Progenitor cell of endocrine pancreas (in vitro differentiated cells): ENCODE measurements at places on chromosomes 3 and 15.
A peak's percentile ranks its signal among the peaks of the same experiment; 100 is the strongest.

DNA sequence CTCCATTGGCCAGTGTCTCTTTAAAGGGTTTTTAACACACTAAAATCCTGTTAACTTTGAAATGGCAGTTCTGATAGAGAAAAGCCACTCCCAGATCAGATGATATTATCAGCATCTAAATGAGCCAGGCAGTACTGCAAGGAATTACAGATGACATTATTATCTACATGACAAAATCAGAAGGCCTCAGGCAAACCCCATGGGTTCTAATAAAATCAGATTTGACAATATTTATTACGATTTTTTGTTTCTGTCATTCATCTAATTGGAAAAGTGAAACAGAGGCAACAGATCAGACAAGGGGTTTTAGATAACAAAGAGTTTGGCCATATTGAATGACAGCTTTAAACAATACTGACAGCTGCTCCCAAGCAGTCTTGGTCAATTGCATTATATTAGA, 112.7 kb downstream of the FEZF2 start:
- no peak for DNase-seq

GRCh38 chr3:176961916-176962315, 235.4 kb downstream of the TBL1XR1 start:
- no peak for DNase-seq

- DNase-seq, result no peak
These were observed 50.3 kb downstream of the EXD1 start for GRCh38 chr15:41180206-41180789.

DNA sequence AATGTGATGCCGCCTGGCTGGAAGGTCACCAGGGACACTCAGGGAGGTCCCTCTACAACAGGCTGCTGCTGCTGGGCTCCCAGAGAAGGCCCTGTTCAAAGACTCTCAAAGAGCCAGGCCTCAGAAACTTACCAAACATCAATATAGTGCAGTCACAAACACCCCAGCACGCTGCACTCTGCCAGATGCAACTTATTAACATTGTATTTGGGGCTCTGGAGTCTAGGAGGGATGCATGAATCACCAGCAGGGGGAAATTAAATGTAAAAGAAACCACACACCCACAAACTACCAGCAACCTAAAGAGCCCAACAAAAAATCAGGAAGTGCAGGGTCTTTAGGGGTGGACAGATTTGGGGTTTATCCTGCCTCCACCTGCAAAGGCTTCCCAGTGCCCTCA, 74.6 kb upstream of the SPATA12 start:
- no peak for DNase-seq

DNA sequence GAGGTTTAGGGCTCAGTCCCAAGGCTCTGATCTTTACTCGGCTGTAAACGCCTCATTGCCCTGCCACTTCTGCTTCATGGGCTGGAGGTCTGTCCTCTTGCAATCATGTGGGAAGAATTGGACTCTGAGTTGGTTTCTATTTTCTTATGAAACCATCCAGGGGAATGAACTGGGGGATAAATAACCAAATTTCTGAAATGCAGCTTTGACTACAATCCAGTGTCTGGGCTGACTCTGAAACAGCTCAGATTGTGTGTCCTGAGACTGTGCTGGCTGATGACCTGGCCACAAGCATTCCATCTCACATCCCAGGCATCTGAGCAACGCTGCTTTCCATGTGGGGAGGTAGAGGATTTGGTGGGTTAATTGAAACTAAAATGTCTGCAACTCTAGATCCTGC, 71.0 kb upstream of the GALNT15 start:
- no peak for DNase-seq

- no peak for DNase-seq
These were observed 227.7 kb upstream of the CD96 start for GRCh38 chr3:111314181-111314873.

DNA sequence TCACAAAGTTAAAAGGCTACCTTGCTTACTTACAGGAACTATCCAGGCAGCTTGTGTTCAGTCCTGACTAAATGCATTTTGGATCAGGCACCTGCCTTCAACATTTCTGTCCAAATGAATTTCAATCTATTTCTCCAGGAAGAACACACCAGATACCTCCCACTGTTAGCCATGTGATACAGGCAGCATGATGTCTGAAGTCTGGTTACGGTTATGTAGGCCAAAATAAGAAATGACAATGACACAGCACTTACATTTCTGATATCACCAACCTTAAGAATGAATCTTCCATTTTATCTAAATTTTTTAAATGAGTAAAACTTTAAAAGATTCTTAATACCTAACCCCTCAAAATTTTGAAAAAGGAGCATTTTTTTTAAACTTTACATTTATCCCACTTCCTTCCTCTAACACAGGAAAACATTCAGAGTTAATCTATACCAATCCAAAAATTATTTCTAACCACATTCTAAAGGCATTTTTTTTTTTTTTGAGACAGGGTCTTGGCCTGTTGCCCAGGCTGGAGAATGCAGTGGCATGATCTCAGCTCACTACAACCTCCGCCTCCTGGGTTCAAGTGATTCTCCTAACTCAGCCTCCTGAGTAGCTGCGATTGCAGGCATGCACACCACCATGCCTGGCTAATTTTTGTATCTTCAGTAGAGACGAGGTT, at the start of gene MAP4:
TSS of gene MAP4 (minus strand) at position 116 of the 673 bp plus-strand sequence. CDS start 17,556 bp downstream, outside the sequence.
- DNase-seq, result no peak

GRCh38 chr15:77727635-77728304, 95.1 kb upstream of the LINGO1 start:
- DNase-seq, result no peak

GRCh38 chr3:24829011-24829581, 334.4 kb upstream of the THRB start:
- DNase-seq, result peak; percentile 53

DNA sequence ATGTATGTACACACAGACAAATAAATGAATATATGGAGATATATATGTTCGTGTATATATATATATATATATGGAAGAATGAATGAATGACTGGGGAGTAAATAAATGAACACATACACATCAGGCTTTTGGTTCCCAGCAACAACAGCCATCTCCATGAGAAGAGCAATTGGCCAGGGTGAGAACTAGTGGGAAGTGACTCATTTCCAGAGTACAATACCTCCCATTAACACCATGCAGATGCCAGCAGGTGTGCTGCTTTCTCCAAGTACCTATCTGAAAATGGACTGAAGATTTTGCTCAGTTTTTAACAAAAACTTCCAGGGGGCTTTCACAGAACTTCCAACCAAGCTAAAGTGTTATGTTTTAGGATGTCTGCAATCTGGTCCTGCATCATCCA, 179.8 kb upstream of the SLC2A2 start:
- no peak for DNase-seq

- DNase-seq, result no peak
These were observed 7.8 kb upstream of the C3orf52 start for GRCh38 chr3:112078125-112079083.

GRCh38 chr15:59447367-59447766, 9.4 kb downstream of the FAM81A start:
- no peak for DNase-seq

- DNase-seq, result no peak
These were observed 6.2 kb downstream of the SLC33A1 start for GRCh38 chr3:155847993-155848392.

GRCh38 chr3:95468331-95468730, 1346.1 kb upstream of the EPHA6 start:
- DNase-seq, result no peak

GRCh38 chr3:72490688-72491435, 357.4 kb downstream of the SHQ1 start:
- no peak for DNase-seq

DNA sequence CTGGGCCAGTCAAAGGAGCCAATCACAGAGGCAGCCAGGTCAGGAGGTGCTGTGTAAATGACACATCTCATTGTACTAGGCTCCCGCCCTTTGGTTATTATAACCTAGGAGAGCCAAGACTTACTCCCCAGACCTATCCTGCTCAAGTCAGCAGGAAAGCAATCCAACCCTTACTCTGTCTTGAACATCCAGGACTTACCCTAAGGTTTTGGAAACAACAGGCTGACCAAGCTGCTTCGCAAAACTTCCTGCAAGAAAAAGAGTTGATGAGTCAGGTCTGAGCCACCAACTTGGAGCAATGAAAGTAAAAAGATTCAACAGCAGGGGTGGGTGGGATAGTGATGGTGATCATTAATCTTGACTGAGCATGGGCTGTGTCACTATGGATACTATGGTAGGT, 144.4 kb downstream of the MYLK start:
- DNase-seq, result no peak

DNA sequence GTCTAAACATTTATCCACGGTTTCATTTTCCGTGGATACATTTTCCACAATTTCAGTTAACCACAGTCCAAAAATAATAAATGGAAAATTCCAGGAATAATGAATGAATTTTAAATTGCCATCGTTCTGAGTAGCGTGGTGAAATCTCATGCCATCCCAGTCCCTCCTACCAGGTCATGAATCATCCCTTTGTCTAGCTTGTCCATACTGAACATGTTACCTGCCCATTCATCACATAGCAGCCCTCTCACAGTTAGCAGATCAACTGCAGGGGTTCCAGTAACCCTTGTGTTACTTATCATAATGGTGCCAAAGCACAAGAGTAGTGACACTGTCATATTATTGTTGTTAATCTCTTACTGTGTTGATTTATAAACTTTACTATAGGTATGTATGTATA, 124.5 kb downstream of the GSK3B start:
- no peak for DNase-seq

GRCh38 chr3:4523710-4524698, 30.9 kb downstream of the ITPR1 start:
- no peak for DNase-seq

DNA sequence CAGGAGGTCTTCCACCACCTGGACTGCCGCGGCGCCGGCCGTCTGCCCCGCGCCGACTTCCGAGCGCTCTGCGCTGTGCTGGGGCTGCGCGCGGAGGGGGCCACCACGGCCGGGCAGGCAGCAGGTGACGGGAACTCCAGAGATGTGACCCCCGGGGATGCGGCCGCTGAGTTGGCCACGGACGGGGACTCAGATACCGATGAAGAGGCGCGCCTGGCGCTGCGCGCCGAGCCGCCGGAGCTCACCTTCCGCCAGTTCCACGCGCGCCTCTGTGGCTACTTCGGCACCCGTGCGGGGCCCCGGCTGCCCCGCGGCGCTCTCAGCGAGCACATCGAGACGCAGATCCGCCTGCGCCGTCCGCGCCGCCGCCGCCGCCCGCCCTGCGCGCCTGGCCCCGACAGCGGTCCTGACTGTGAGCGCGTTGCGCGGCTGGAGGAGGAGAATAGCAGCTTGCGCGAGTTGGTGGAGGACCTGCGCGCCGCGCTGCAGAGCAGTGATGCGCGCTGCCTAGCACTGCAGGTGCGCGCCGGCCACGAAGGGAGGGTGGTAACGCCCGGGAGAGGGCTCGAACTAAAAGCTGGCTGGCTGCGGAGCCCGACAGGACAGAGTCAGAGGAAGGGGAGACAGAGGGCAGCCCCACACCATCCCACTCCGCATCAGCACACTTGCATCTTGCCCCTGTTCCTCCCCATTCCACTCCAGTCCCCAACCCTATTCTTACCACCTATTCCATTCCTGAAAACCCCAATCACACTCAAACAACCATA, 885 bp downstream of the EFCC1 start:
- peak; percentile 35 for DNase-seq

DNA sequence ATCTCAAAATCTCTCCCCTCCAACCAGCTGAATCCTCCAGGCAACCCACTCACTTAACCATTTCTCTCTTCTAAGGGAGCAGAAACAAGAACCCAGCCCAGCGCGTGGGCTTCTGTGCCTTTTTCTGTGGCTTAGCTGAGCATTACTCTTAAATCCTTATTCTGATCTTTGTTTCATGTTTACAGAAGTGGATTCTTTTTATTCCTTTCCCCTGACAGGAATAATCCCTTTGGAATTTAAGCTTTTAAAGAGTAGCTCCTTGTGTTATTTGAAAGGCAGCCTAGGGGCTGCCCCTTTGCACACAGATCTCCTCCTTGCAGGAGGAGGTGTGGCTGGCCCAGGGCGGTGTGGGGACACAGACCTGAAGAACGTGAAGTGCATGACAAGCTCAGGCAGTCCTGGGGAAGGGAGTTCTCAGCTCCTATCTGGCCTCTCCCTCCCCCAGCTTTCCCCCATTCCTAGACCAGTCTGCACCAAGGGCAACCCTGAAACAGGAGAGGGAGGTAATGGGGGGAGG, 77.1 kb upstream of the UBE2E1 start:
- no peak for DNase-seq

DNA sequence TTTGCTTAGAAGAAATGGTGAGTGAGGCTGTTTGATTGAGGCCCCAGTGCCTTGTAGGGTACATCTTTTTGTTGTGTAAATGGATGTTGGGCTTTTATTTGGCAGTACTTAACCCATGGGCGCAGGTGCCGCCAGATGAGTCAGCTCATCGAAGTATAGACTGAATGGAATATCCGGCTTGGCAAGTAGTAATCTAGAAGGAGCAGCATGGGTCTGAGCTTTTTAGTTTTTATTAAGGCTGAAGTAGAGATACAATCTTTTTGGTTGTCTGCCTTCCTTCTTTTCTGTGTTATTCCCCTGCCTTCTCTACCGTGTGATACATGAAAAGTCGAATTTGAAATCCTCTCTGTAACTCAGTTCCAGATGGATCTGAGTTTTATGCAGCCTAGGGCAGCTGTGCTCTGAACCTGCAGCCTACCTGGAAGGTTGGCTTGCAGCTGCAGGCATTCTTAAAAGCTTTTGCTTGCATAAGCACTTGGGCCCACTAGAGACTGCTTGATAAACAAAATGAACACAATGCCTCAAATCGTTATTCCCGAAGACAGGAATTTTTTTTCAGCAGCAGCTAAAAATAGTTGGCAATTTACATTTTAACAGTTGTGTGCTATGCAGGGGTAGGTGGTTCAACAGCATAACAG, 177.5 kb upstream of the CGNL1 start:
- no peak for DNase-seq

- no peak for DNase-seq
These were observed 10.4 kb downstream of the COL6A6 start for GRCh38 chr3:130527426-130527825.

GRCh38 chr3:35688826-35689225, 49.5 kb downstream of the ARPP21 start:
- DNase-seq, result no peak

GRCh38 chr15:38829086-38829485, 264.5 kb upstream of the RASGRP1 start:
- DNase-seq, result no peak

DNA sequence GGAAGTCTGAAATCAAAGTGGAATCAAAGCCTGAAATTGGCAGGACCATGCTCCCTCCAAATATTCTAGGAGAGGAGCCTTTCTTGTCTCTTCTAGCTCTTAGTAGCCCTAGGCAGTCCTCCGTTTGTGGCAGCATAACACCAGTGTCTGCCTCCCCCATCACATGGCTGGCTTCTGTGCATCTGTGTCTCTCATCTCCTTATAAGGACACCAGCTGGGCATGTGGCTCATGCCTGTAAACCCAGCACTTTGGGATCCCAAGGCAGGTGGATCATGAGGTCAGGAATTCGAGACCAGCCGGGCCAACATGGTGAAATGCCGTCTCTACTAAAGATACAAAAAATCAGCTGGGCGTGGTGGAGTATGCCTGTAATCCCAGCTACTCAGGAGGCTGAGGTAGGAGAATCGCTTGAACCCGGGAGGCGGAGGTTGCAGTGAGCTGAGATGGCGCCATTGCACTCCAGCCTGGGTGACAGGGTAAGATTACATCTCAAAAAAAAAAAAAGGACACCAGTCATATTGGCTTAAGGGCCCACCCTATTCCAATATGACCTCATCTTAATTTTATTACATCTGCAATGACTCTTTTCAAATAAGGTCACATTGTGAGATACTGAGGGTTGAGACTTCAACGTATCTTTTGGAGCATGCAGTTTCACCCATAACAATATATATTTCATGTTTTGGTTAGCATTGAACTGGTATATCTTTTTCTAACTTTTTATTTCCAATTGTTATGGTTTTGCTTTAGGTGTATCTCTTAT, 148.0 kb upstream of the TPM1 start:
- DNase-seq, result no peak
